ENCODE measurements at places on chromosomes 1 and 21.

GRCh38 chr1:102191723-102192122, 195.0 kb upstream of the OLFM3 start:
- no peak for DNase-seq

GRCh38 chr1:53413175-53414001, 45.8 kb upstream of the DMRTB1 start:
- DNase-seq = no peak

GRCh38 chr1:226708967-226709396, 30.1 kb downstream of the ITPKB start:
- no peak for DNase-seq

DNA sequence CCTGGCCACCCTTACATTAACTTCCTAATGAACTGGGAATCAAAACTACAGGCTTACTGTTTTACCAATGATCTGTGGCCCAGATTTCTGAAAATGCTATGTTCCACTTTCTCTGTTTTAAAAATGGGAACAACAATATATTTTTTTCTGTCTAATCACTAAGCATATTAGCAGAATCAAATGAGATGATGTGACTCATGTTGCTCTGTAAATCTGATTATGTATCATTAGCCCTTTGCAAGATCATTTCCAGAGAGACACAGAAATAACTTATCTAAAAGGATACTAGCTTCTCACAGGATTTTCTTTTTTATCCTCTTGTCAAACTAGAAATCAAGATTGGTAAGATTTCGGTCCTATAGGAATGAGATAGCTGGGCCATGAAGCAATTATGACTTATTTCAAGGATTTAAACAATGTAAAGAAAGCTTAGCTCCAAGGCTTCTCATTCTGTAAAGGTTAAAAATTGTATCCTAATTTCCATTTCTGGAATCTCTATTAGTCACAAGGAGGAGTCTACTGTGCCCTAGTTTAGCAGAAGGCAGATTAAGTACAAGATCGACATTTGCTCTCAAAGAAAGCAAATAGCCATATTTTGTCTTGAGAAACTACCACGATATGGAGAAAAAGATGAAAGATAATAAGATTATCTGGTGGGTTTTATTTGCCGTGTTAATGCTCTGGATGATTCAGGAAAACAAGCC, 32.4 kb upstream of the CAMSAP2 start:
- no peak for DNase-seq

DNA sequence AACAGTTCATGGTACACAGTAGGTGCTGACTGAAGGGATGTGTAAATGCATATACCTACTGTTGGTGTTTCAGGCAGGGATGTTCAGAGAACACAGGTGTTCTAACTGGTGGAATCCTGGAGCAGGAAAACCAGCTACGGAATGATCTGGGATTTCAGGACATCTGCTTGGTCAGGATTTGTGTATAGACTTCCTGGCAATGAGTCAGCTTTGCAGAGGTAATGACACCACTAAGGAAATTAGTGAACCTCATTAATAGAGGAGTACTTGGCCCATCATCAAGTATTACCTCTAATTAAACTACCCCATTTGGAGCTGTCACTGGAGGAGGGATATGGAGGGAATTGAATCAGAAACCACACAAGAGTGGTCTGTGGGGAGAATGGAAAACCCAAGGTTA, 7.3 kb downstream of the MRPL37 start:
- DNase-seq = no peak

- DNase-seq = no peak
Measured at GRCh38 chr1:154446292-154446691, 41.1 kb downstream of the IL6R start.

DNA sequence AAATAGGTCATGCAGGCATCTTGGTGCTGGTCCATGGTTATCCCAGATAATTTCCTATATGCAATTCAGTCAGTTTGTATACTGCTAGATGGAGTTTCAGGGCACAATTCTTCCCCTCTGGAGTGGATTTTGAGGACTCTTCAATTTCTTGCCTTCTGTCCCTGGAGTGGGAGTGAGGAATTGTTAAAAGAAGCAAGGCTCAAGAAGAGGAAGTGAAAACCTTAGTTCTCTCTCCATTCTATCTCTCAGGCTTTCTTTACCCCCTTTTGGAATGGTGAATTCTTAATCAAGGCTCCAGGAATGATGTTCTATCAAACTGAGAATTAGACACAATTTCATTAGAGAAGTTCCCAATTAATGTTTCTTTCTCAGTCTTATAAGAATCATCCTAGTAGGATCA, 67.1 kb downstream of the RWDD3 start:
- no peak for DNase-seq

DNA sequence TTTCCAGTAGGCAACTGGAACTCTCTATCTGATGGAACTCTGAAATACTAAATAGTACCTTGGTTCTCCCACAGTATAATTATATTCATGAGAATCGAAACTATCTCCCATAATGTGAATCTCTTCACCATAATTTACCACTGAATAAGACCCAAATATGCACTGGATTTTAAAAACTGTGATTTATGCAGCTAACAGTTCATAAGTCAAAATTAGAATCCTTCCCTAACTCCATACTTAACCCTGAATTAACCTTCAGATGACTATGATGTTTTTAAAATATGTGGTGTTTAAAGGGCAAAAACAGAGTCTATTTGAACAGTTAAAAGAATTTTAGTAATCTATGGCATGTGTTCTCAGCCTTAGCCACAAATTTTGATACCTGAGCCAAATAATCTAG, 22.9 kb upstream of the SLC44A3 start:
- no peak for DNase-seq

- no peak for DNase-seq
Measured at GRCh38 chr1:218983848-218984247, 189.8 kb upstream of the LYPLAL1 start.

- no peak for DNase-seq
Measured at GRCh38 chr1:150551784-150552127, 2.5 kb downstream of the ADAMTSL4 start.

GRCh38 chr1:81298266-81298665, 502.5 kb upstream of the ADGRL2 start:
- DNase-seq = no peak

GRCh38 chr1:17711577-17711910, 43.6 kb upstream of the ACTL8 start:
- no peak for DNase-seq

- DNase-seq = no peak
Measured at GRCh38 chr1:93033785-93034184, 45.3 kb upstream of the MTF2 start.

DNA sequence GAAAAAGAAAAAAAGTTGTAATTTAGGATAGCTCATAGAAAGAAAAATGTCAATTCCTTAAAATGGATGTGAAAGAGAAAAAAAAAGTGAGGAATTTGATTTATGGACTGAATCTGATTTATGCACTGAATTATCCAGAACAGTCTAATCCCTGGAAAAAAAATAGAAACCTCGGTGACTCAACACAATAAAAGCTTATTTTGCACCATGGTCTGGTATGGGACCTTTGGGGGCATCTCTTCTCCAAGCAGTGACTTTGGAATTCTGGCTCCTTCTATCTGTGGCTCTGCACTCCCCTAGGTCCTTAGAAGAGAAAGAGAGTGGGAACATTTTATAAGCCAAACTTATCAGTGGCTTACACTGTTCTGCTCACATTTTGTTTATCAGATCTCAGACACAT, 471.7 kb upstream of the B3GALT2 start:
- DNase-seq = no peak

DNA sequence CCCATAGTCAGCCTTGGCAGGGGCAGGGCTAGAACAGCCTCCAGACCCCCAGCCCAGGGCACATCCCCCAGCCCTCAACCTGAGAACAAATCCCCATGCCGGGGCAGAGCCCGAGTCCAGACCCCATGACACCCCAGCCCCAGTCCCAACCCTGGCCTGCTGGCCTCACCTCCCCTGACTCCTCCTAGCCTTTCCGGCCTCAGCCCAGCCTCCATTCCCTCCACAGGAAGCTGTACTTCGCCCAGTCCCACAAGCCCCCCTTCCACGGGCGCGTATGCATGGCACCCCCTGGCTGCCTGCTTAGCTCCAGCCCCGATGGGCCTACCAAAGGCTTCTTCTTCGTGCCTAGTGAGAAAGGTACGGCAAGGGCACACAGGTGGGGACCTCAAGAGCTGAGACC, 50.4 kb downstream of the DISP3 start:
- DNase-seq = no peak

DNA sequence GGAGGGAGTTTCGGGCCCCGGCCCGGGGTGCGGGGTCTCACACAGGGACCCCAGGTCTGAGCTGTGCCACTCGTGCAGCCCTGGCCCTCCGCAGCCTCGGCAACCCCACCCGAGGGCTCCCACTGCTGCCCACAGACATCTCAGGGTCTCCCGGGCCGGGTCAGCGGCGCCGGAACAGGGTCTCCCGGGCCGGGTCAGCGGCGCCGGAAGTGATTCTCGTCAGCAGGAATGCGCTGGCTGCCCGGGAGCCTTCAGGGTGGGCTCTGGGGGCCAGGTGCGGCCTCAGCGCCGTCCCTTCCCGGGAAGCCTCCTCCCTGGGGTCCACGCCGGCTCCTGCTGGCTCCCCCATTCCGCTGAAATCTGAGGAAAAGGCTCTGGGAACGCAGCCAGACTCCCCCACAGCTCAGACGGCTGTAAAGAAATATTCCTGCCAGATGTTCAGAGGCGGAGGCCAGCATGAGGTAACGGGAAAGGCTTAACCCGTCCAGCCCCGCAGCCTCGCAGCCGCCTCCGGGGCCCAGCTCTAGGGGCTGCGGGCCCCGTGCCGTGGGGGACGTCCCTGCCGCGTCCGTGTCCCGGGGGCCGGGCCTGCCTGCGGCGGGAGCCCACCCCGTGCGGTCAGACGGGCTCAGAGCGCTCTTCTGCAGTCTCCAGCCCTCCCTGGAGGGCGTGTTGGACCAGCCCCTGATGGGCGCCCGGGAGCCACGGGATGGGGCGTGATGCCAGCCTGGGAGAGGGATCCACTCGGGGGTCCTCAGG, 8.7 kb upstream of the COL6A1 start:
- DNase-seq = no peak

DNA sequence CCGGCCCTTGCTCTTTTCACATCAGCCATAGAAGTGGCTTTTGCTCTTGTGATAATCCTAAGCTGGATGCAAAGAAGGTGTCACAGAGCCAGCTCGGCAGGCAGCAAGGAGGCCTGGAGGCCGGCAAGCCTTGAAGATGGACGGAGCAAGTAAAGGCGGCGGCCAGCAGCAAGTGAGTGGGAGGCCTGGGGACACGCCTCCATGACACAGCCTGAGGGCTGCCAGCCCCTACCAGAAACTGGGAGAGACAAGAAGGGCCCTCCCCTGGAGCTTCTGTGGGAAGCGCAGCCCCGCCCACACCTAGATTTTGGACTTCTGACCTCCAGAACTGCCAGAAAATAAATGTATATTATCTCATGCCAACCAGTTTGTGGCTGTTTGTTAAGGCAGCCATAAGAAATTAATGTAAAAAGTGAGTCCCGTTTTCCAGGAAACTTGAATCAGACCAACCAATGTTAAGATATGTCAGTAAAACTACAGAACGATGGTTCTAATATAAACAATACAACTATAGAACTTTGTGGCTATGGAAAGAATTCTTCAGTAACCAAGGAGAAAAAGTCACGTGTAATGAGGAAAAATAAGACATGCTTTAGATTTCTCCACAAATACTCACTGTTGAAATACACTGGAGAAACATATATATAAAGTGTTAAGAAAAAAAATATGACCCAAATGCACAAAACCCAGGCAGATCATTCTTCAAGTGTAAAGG, 49.9 kb downstream of the BACE2 start:
- DNase-seq = no peak

DNA sequence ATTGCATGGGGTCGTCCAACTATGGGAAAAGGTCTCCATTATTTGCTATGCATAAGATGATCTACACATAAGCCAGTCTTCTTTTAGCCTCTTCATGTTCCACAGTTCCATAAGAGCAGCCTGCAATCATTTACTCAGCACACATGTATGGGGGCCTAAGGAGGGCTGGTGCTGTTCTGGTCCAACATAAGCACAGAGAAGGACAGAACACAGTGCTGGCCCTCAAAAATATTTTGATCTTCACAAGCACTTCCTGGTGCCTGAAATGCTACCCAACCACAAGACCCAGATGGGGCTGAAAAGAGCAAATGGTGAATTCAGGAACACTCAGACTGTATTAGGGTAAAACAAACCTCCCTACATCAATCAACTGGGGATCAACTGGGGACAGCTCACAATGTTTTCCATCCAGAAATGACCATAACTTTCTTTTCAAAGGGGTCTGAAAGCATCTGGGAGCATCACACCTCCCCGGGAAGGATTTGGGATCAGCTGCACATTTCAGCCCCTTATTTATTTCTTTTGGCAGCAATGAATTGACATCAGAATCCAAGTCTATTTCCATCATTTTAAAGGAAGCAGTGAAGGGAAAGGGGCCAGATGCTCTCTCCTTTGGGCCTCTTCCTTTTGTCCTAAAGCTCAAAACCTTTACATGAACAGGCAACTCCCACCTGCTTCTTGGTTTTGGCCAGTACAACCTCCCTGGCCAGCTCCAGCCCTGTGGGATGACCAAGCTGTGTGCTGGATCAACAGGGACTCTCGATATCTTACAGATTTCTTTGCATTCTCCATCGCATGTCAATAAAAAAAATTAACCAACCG, 45.7 kb downstream of the KCNN3 start:
- DNase-seq = no peak

- no peak for DNase-seq
Measured at GRCh38 chr1:10755970-10756521, 40.4 kb downstream of the CASZ1 start.

DNA sequence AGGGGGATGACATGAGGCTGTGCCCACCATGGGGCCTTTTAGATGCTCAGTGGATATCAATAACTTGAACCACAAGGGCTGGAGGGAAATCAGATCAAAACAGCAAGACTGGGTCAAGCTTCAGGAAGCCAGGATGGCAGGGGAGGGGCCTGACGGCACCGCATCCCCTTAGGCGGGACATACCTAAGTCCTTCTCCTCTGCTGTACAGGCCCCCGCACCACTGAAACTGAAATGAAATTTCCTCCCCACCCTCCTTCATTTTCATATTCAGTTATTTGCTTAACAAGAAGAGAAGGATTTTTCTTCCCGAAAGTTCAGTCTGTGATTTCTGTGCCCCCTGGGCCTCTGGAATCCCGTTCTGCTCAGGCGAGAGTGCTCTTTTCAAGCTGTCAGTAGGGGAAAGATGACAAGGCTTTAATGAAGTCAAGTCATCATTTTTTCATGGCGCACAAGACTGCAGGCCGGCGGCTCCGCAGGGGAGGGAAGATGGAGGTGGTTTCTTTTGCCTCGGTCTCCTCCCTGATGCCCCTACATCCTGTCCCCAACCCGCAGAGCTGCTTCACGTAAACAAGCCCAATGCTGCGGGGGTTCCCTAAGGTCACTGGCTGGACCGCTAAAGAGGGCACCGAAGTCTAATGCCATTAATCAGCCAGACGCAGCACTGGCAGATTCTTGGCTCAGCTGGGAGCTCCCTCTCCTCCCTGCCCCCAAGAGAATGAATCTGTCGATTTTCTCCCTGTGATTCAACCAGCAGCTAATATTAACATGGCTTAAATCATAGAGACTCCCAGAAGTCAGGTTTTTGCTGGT, 264.8 kb downstream of the C1orf94 start:
- DNase-seq = no peak
